ENCODE measurements at places on chromosomes 16 and 17. TPM values are rescaled to one million over a fixed set of nuclear protein-coding genes. Genes with fewer than 3 reads are reported as not detected.

The GNGT2 gene
- polyA plus RNA-seq, result 1.2 TPM

The LGALS9B gene
- polyA plus RNA-seq, result not detected

The BCL6B gene
- 20.9 TPM for polyA plus RNA-seq

The MAP2K6 gene
- polyA plus RNA-seq, result 16.8 TPM

The CD300LG gene
- polyA plus RNA-seq, result 3.3 TPM

The CDH8 gene
- 2.4 TPM for polyA plus RNA-seq

The ESRP2 gene
- 0.88 TPM for polyA plus RNA-seq

GRCh38 chr16:13543850-13544249 lies 376.1 kb upstream of the ERCC4 start:
- no peak for DNase-seq

DNA sequence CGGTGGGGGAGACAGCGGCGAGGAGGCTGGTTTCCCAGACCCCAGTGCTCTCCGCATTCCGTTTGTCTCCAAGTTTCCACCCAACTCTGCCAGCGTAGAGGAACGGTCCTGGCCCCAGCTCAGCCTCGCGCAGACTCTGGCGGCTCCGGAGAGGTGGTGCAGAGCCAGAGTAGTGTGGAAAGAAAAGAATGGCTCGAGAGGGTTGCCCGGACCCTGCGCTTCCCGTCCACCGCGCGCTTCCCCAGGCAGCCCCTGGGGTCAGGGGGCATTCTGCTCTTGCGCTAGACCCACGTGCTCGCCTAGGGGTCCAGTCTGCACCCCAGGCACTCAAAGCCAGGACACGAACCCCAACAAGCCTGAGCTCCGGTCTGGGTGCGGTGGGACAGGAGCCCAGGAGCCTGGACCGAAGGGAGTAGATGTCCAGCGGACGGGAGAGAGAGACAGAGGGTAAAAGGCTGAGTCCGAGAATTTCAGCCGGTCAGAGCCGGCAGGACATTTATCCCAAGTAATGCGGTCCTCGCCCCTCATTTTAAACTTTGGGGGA lies 3.8 kb downstream of the PMP22 start:
- peak; percentile 66 for DNase-seq

- DNase-seq, result no peak
Observed at GRCh38 chr16:78955206-78955605, 645.3 kb downstream of the MAF start.

DNA sequence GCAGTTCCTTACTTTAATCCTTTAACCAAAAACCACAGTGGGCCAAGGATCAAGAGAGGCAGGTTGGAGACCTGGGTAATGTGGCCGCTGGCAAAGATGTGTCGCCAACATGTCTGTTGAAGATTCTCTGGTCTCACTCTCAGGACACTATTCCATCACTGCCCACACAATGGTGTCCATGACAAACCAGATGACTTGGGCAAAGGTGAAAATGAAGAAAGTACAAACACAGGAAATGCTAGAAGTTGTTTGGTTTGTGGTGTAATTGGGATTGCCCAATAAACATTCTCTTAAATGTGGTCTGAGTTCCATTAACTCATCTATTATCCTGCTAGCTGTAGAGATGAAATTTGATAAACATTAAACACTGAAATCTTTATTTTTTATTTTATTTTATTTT lies 43.3 kb downstream of the SALL1 start:
- no peak for DNase-seq

- no peak for DNase-seq
Observed at GRCh38 chr17:18055597-18055996, 16.4 kb downstream of the GID4 start.

DNA sequence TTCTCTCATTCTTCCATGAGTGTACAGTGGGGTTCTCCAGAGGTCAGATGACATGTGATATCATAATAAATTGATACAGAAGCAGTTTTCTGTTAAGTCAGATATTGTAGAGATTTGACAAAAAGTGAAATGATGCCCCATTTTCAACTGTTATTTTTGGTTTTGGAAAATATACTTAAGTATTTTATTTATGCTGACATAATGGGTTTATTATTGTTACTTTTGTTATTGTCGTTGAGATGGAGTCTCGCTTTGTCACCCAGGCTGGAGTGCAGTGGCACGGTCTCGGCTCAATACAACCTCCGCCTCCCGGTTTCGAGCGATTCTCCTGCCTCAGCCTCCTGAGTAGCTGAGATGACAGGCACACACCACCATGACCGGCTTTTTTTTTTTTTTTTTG lies 94.4 kb downstream of the DNAH9 start:
- no peak for DNase-seq

DNA sequence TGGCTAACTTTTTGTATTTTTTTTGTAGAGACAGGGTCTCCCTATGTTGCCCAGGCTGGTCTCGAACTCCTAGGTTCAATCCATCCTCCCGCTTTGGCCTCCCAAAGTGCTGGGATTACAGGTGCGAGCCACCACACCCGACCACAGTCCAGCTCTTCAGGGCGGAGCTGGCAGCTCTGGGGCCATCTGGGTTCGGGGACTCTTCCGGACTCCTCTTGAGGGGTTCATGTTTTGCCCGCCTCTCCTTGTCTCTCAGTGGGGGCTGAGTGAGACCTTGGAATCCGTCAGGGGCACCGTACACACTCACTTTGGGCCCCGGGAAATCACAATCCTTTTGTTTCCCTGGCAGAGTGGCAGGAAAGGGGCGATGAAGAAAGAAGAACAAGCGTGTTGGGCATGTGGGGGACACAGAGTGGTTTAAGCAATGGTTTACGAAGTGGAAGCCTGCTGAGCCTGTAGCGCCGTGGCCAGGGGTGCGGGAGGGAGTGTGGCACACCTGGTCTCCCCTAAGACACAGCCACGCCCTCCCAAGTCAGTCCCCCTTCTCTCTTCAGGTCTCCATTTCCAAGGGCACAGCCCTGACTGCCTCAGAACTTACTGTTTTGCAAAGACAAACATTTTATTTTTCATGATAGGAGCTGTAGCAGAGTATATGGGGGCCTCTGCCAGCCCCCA lies 26.1 kb downstream of the TNS4 start:
- no peak for DNase-seq
